ENCODE measurements at places on chromosomes 16 and 17.
A peak's percentile ranks its signal among the peaks of the same experiment; 100 is the strongest.

GRCh38 chr17:30336369-30337171, 2.7 kb upstream of the TMIGD1 start:
- DNase-seq, result peak; percentile 59

- DNase-seq, result no peak
Observed at GRCh38 chr17:65548269-65548969, 13.0 kb downstream of the AXIN2 start.

GRCh38 chr16:2296661-2297505, 29.0 kb upstream of the RNPS1 start:
- DNase-seq, result no peak

DNA sequence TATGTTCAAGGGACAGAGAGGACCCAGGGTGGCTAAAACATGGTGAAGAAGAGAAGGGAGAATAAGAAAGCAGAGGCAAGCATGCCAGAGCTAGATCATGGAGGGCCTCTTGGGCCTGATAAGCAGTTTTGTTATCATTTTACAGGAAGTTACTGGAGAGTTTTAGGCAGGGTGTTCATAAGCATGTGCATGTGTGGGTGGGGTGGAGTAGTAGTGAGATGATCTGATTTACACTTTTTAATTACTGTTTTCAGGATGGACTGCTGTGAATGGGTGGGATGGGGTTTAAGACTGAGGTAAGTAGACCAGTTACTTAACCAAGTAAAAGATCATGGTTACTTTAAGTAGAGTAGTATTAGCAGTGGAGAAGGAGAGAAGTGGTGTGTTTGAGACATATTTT, 173.6 kb downstream of the PHKB start:
- no peak for DNase-seq

DNA sequence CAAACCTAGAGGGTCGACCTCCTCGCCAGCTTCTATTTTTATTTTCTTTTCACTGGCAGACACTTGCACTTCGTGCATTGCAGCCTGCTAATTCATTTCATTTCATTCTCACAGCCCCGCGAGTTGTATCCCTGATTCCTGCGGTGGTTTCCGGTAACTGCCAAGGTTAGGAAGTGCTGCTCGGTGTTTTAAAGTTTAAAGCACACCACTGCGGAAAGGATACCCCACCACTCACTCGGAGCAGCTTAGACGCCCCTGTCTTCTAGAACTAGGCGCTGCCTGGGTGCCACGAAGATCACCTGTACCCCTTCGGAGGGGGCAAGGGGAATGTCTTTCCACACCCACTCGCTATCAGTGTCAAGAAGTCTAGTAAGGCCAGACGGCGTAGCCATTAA, 509 bp downstream of the CNEP1R1 start:
- DNase-seq, result peak; percentile 21

GRCh38 chr16:1311738-1312466, 2.5 kb downstream of the UBE2I start:
- DNase-seq, result no peak

GRCh38 chr16:66568355-66568754, 2.1 kb downstream of the CMTM1 start:
- DNase-seq, result no peak

- DNase-seq, result no peak
Observed at GRCh38 chr17:51869387-51869786, 289.1 kb downstream of the CA10 start.

- DNase-seq, result no peak
Observed at GRCh38 chr17:39352511-39352910, 48.9 kb downstream of the FBXL20 start.

- no peak for DNase-seq
Observed at GRCh38 chr16:89907055-89907814, 11.4 kb upstream of the MC1R start.

GRCh38 chr17:65198653-65199382, 61.6 kb downstream of the RGS9 start:
- peak; percentile 72 for DNase-seq

- DNase-seq, result no peak
Observed at GRCh38 chr16:54968011-54968410, 37.3 kb downstream of the IRX5 start.

- no peak for DNase-seq
Observed at GRCh38 chr17:8420041-8420934, 15.4 kb upstream of the NDEL1 start.

DNA sequence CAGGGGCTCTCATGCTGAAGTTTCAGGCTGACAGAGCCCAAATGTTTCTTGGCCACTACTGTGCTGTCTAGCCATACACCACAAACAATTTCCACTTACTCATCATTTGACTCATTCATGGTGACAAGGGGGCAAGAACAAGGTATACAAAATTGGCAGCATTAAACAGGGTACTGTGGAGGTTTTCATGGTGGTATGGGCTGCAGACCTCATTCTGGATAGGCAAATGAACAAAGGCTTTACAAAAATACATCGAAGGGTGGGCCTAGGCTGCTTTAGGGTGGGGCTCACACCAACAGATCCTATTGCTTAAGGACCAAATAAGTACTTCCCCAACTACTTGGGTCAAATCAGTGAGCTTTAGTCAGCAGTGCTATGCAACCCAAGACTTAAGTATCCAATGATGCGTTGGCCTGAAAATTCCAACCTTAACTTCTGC, 53.0 kb downstream of the N4BP1 start:
- DNase-seq, result no peak

GRCh38 chr16:9091867-9092281, 430 bp downstream of the HAPSTR1 start:
- DNase-seq, result no peak

DNA sequence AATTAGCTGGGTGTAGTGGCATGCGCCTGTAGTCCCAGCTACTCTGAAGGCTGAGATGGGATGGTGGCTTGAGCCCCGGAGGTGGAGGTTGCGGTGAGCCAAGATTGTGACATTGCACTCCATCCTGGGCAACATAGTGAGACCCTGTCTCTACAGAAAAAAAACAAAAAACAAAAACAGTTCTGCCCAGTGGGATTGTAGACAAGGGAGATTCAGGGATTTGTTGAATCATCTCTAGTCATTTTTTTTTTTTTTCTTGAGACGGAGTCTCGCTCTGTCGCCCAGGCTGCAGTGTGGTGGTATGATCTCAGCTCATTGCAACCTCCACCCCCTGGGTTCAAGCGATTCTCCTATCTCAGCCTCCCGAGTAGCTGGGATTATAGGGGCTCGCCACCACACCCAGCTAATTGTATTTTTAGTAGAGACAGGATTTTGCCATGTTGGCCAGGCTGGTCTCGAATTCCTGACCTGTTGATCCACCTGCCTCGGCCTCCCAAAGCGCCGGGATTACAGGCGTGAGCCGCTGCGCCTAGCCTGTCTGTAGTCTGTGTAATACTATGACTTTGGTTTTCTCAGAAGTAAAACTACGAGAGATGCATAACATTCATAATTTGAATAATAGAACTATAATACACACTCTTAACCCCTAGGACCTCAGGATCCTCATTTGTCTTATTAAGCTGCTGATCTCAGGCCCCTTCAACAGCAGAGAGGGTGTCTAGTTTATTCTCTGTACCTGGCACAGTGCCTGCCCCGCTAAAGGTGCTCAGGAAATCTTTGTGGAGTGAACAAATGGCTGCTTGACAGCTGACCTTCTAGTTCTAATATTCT, 1.4 kb downstream of the TEN1 start:
- DNase-seq, result peak; percentile 18

- no peak for DNase-seq
Observed at GRCh38 chr17:68297195-68297594, 5.9 kb downstream of the ARSG start.

DNA sequence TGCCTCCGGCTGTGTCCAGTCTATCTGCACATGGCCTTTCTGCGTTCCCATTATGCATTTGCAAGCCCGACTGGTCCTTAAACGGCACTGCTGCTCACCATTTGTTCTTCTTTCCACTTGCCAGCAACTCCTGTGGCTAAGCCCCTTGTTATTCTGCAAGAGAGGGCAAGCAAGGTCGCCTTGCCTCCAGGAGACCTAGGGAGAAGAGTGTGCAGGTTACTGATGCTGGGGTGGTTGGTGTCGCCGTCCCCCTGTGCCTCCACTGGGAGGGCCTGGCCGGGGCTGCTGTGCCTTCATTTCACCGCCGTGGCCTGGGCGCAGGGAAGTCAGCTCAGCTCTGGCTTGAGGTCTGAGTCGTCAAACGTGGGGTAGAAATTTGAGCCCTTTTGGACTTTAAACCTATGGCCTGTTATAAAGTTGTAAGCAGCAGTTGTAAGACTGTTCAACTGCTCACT, 12.7 kb downstream of the SLC6A4 start:
- DNase-seq, result no peak

DNA sequence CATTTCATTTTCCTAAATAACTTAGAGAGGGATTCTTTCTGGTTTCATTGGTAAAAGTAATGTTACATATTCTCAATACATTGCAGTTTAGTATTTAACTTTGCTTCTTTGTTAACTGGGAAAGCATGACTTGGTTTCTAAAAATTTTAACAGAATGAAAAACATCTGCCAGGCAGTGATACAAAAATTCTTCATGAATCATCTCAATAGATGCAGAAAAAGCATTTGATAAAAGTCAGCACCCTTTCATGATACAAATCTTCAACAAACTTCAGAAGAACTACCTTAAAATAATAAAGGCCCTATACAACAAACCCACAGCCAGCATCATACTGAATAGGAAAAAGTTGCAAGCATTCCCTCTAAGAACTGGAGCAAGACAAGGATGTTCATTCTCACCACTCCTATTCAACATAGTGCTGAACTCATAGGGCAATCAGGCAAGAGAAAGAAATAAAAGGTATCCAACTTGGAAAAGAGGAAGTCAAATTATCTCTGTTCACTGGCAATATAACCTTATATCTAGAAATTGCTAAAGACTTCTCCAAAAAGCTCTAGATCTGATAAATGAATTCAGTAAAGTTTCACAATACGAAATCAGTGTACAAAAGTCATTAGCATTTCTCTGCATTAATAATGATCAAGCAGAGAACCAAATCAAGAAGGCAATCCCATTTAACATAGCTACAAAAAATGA, 50.4 kb downstream of the SLFN5 start:
- no peak for DNase-seq

- DNase-seq, result no peak
Observed at GRCh38 chr17:41975099-41976083, 8.8 kb downstream of the CNP start.

DNA sequence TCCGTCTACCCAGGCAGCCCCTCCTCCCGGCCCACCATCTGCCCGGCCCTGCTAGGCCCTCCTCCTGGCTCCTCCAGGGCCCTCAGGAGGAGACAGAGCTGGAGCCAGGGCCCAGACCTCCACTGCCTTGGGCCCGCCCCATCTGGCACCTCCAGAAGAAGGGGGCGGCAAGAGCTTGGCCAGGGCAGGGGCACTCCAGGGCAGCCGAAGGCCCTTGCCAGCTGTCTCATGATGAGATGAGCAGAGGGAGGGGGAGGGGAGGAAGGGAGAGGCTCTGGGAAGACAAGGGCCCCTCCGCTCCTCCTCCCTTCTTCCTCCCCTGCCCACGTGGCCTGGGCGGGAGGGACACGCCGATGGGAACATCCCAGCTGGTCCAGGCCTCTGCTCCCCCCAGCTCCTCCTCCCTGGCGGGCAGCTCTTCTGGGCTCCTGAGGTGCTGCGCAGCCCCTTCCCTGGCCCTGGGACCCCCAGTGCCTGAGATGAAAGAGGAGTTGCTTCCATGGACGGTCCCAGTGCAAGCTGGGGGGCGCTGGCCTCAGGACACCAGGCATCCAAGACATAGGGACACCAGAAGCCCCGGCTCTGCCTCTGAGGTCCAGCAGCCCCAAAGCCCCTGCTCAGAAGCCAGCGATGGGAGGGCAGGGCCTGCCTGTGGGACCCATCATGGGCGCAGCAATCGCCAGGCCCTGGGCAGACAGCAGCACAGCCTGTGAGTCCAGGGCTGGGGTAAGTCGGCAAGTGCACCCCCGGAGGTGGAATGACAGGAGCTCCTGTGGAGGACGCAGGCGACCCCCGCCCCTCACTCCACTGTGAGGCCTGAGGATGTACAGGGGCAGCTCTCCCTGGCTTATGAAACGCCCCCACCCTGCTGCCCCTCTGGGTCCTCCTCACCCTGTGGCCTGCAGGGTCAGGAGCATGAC, 23.6 kb upstream of the ENPP7 start:
- DNase-seq, result no peak

DNA sequence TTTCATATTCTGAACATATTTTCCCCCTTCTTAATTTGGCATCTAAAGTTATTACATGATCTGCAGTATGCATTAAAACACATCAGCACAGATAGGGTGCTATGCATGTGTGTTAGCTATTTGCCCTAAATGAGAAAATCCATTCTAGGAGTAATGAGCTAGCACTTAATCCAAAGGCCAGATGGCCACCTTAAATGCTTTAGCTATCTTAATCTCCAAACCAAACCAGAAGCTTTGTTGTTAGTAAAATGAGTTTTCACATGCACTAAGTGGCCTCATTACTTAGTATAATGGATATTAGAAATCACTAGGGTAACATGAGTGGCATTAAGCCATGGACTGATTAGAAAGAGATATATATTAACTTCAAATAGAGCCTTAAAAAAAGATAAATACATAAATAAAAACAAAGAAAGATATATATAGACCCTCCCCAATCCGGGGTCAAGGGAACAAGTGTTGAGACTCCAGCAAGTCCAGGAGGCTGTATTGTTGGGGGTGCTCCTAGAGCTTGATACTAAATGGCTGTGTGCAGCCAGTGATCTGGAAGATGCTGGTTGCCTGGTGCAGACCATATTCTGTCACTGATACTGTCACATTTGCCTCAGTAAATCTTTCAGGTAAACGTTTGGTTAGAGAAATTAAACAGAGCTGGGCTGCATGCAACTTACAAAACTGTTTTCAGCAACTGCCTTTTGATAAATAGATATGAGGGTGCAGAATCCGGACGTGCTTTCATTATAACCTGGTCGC, 67.3 kb downstream of the MYH10 start:
- DNase-seq, result no peak

GRCh38 chr16:11431915-11432465, 86.7 kb downstream of the RMI2 start:
- DNase-seq, result no peak

GRCh38 chr16:64269756-64270155, 852.1 kb downstream of the CDH11 start:
- no peak for DNase-seq

DNA sequence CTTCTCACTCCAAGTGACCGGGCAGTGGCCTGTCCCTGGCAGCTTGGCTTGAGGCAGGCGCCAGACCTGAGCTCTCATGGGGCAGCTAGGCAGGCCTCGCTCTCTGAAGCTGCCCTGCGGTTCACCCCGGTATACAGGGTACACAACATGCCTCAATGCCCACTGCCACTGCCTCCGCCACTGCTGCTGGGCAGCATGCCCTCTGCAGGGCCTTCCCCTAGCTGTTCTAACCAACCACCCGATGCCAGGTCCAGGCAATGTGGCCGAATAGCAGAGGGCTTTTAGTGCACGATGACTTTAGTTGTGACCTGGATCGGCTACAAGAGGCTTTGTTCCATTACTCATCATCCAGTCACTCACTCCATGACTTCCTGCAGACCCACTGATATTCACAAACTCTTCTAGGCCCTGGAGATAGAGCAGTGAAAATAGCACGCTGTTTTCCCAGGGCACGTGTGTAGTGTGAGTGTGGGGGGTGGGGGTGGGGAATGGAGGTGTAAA, 19.7 kb downstream of the CDC42EP4 start:
- peak; percentile 76 for DNase-seq

- no peak for DNase-seq
Observed at GRCh38 chr16:10180771-10181163, 1.5 kb downstream of the GRIN2A start.

GRCh38 chr16:66007717-66008116, 358.8 kb upstream of the CDH5 start:
- no peak for DNase-seq

All from kidney glomerular epithelial cell (primary cell).